ENCODE measurements at places on chromosomes 11 and 22. TPM values are rescaled to one million over a fixed set of nuclear protein-coding genes. Genes with fewer than 3 reads are reported as not detected.

The LUZP2 gene
- total RNA-seq: 7.9 TPM

DNA sequence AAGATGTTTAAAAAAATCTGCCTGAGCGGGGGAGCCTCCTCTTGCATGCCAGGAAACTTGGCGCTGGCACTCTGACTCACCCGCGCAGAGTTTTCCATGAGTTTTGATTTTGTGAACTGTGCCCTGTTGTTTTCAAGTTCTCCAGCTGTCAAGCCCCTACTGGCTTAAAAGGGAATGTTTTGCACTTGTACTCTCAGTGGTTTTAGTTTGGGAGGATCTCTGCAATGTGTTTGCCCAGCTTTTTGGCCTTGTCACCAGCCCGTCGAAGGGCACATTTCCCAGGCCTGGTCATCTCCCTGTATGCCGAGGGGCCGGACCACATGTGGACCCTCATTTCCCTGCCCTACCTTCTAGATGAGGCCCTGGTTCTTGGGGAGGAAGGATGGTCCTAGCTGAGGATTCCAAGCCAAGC is 12.2 kb downstream of the MRGPRF start:
- peak; percentile 68 for DNase-seq
- H3K4me1 ChIP-seq: no peaks in the 10 kb centered on the region
- no peak overlapping the region for H3K4me3 ChIP-seq

GRCh38 chr22:44153710-44154109 is 27.0 kb upstream of the PARVG start:
- peak overlapping the region; percentile 34 for H3K27ac ChIP-seq
- H3K4me3 ChIP-seq: no peak overlapping the region
- H3K36me3 ChIP-seq: no peaks in the 10 kb centered on the region
- DNase-seq: no peak

- H3K36me3 ChIP-seq: no peaks in the 10 kb centered on the region
- no peak for DNase-seq
- H3K4me1 ChIP-seq: peaks cover 14% of the 10 kb centered on the region
- no peaks in the 10 kb centered on the region for H3K27me3 ChIP-seq
Observed at GRCh38 chr11:85893395-85893794, 38.2 kb downstream of the CCDC83 start.

The UPK3A gene
- 14.4 TPM for total RNA-seq

DNA sequence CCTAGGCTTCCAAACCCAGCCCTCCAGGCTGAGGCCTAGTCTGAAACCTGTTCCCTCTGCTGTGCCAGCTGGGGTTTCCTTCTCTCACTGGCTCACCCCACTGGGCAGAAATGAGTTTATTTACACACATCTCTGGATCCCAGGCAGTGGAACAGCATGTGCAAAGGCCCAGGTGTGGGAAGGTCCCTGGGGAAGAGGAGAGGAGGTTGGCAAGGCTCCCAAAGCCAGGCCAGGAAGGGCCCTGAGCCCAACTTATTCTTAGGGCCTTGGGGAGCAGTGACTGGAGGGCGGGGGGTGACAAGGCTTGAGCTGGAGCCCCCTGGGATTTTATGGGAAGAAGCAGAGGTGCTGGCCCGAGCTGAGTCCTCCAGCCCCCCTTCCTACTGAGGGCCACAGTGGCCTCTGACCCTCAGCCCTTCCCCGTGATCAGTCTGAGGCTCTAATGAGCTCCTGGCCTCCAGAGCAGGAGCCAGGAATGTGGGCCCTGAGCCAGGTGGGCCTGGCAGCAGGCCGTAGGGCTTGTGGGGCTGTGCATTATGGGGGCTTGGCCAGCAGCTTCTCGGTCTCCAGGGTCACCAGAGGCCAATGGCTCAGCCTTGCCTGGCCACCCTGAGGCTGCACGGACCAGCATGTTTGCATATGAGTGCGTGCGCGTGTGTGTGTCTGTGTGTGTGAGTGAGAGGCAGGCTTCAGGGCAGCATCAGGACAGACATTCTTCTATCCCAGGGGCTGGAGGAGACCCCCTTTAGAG is 2.9 kb downstream of the MYO7A start:
- H3K36me3 ChIP-seq: no peaks in the 10 kb centered on the region
- H3K27ac ChIP-seq: no peak overlapping the region
- H3K4me1 ChIP-seq: peaks cover 13% of the 10 kb centered on the region
- H3K27me3 ChIP-seq: no peaks in the 10 kb centered on the region

DNA sequence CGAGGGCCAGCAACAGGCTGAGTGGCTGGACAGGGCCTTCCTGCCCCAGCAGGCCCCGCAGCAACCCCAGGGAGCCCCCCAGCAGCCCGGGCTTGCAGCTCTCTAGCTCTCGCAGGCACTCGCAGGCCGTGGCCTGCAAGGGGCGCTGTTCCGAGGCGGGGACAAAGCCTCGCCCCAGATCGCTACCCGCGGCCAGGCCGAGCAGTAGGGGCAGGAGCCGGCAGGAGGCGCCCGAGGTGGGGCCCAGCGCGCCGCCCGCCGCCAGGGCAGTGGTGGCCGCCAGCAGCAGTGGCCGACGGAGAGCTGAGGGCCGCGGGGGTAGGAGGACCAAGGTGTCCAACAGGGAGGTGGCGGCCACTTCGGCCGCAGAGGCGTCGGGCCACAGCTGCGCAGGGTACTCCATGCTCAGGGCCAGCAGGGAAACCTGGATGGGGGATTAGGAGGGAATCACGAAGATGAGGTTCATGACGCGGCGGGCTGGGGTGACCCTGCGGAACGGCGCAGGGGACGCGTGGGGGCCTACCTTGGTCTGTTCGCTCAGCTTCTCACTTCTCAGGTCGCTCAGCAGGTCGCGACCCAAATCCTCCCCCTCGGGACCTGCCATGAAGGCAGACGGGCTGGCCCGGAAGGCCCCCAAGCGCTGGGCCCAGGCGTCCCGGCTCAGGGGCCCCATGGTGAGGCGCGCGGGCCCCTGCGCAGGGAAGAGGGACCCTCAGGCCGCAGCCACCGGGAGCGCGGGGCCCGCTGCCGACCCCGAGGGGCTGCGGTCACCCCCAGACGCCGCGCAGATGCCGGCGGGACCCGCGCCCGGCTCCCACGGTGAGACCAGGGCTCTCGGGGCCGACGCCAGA is 632 bp downstream of the AP5B1 start:
- H3K4me3 ChIP-seq: peak overlapping the region; percentile 98
- peak overlapping the region; percentile 98 for H3K27ac ChIP-seq
- DNase-seq: peak; percentile 93
- H3K27me3 ChIP-seq: no peaks in the 10 kb centered on the region
- no peaks in the 10 kb centered on the region for H3K36me3 ChIP-seq

Measured in hepatocyte (in vitro differentiated cells).